ENCODE measurements at places on chromosomes 6 and 20.

GRCh38 chr6:107786709-107787588 is 37.2 kb downstream of the SCML4 start:
- no peak for DNase-seq

DNA sequence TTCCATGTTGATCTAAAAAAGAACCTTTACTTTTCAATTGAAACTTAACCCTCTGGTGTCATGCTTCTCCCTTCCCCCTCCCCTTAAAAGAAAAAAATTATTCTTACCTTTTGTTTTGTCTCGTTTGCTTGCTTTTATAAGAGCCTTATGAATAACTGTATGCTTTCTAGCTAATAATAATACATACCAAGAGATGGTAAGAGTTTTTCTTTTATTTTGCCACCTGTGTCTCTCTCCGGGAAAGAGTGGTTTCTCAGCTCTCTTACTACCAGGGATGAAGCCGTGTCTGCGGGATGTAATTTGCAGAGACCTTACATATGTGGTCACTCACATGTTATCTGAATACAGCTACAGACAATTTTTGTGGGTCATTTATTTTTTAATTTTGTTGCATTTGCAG is 7.7 kb downstream of the STX16 start:
- DNase-seq: no peak

GRCh38 chr20:58867211-58867610 is 14.7 kb downstream of the GNAS start:
- no peak for DNase-seq

- DNase-seq: no peak
Observed at GRCh38 chr6:141878686-141879085, 254.0 kb upstream of the GJE1 start.

- DNase-seq: no peak
Observed at GRCh38 chr6:43798688-43799444, 28.9 kb downstream of the VEGFA start.

DNA sequence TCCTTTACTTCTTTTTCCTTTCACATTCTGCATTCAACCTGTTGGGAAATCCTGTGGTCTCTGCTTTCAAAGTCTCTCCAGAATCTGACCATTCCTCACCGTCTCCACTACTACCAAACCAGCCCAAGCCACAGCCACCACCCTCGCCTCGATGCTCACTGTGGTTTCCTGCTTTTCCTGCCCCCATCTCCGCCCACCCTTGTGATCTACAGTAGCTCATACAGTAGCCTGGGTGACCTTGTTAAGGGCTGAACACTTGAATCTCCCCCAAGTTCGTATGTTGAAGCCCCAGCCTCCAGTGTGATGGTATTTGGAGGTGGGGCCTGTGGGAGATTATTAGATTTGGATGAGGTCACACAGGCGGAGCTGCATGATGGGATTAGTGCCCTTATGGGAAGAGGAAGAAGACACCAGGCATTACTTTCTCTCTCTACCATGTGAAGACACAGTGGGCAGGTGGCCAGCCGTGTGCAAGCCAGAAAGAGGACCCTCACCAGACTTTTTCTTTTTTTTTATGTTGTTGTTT is 189.0 kb upstream of the UST start:
- DNase-seq: no peak

- no peak for DNase-seq
Observed at GRCh38 chr6:143538374-143538773, 26.9 kb upstream of the FUCA2 start.

DNA sequence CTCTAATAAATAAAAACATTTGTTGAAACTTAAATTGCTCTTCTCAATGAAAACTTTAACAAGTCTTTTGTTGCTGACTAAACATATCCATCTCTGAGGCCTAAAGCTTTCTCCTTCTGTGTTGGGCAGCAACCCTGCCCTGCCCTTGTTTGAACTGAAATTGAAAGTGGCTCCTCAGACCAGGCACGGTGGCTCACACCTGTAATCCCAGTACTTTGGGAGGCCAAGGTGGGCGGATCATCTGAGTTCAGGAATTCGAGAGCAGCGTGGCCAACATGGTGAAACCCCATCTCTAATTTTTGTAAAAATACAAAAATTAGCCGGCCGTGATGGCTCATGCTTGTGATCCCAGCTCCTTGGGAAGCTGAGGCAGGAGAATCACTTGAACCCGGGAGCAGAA is 29.2 kb upstream of the GNRH2 start:
- DNase-seq: no peak

DNA sequence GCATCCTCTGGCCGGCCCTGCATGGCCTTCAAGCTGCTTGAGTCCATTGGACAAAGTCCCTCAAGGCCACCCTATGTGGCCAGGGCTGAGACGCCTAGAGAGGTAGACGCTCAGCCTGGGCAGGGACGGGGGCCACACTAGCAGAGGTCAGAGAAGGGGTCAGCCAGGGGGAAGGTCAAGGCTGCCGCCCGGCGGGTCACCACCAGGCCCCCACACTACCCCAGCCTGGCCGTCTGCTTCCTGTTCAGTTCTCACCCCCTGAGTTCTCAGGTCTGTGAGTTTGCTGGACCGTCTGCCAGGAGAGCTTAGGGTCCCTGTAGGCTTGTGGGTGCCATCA is 37.3 kb downstream of the NTSR1 start:
- DNase-seq: no peak

GRCh38 chr6:127100510-127101140 is 17.8 kb upstream of the RSPO3 start:
- no peak for DNase-seq

- DNase-seq: no peak
Observed at GRCh38 chr6:12173661-12174060, 116.5 kb upstream of the EDN1 start.

GRCh38 chr6:158815379-158815724 is 3.8 kb downstream of the EZR start:
- DNase-seq: no peak

DNA sequence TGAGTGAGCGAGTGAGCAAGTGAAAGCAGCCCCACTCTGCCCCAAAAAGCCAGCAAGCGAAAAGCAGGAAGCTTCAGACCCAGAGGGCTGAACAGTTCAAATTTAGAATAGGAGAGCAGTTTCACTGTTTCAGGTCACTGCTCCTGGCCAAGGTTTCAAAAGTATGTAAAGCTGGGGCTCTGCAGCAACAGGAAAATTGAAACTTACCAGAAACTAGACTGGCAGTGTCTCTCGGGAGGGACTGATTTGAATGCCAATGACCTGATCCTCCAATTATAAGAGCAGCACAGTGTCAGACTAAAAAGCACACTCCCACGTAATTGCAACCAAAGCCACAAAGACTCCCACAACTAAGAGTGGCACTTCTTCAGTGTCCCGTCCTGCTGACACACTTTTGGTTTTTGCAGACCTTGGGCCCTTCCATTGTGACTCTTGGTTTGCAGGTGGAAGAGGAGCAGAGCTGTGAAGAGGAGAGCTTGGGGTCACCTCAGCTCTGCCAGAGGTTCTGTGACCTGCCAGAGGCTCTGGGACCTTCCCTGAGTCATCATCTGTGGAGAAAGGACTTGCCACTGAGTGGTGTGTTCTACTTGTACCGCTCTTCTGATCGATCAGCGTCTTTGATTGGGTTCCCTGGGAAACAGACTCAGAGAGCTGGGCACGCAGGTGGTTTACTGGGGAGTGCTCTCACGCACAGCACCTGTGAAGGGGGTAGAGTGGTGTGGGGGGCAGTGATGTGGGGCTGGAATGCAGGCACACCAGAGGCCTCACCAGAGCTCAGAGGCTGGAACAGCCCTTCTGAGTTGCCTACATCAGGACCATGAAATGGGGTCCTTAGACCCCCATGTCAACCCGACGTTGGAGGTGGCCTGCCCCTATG is 52.7 kb upstream of the PTGIS start:
- DNase-seq: no peak

GRCh38 chr20:45967551-45968080 is 4.4 kb downstream of the ZNF335 start:
- DNase-seq: no peak

GRCh38 chr6:19297880-19298279 is 539.3 kb upstream of the ID4 start:
- no peak for DNase-seq

DNA sequence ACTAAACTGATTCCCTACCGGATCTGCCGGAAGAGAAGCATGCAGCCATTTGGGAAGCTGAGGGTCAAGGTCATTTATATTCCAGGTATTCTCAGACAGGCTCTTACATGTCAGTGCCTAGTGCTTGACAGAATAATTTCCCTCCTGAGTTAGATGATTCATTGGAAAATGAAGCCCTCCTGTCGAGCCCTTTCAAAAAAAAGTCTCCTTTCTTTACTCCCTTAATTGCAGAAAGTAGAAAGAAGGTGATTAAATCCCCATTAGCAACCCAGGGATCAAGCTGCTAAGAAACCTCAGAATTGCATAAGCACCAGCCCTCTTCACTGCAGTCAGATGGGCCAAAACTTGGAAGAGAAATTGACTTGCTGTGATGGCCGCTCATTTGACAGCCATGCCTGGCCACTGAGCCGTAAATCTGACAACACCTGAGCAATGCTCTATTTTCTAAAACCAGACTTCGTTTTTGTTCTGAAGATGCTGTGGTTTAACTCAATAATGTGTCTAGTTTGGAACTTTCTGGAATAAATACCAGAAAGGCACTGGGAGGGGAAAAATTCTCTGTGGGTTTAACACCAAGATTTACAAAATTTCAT is 61.0 kb upstream of the ARMH2 start:
- no peak for DNase-seq

DNA sequence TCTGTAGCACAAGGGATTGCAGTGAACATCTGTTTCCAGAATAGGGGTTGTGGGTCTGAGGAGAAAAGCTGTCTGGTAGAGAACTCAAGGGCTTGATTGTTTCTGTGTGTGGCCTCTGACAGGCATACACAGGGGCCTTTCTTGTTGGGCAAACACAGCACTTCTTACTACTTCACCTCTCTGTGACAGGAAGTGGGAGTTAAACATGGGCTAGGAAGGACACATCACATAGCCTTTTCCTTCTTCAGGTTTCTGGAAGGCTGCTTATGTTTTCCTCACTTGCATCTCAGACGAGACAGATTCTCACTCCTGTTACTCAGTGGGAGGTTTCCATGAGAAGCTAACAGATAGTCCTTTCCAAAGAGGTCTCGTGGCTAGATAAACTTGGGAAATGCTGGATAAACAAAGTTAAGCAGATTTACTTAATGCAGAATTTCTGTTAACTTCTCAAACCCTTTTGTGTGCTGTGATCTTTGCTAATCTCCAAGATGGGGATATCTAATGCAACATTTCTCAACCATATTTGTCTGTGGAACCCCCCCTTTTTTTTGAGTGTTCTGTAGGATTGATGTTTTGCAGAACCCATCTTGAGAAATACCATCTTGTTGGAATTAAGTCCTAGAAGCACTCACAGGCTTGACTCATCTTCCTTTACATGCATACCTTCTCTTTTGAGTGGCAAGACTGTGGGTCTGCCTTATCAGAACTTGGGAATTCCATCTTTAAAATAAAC is 41.9 kb upstream of the RNF8 start:
- no peak for DNase-seq

DNA sequence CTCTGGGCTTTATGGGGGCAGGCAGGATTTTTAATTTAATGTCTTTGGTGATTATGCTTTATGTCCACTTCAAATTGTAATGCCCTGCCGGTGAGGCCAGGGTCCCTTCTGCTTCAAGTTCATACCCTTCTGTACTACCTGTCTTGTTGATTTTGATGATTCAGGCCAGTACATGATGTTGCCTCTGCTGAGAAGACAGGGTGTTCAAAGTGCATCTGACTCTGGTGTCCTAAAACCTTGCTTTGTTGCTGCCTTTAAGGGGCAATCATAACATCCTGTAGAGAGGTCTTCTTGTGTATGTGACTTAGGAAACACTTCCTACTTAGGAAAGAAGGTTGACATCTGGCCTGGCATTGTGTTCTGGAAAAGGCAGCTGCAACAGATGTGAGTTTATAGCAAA is 113.2 kb downstream of the TMEM170B start:
- no peak for DNase-seq

GRCh38 chr6:125191916-125192609 is 38.5 kb downstream of the TPD52L1 start:
- peak; percentile 22 for DNase-seq

GRCh38 chr6:108644252-108644651 is 83.5 kb downstream of the FOXO3 start:
- DNase-seq: no peak

- DNase-seq: no peak
Observed at GRCh38 chr6:22764496-22764895, 195.1 kb downstream of the HDGFL1 start.

DNA sequence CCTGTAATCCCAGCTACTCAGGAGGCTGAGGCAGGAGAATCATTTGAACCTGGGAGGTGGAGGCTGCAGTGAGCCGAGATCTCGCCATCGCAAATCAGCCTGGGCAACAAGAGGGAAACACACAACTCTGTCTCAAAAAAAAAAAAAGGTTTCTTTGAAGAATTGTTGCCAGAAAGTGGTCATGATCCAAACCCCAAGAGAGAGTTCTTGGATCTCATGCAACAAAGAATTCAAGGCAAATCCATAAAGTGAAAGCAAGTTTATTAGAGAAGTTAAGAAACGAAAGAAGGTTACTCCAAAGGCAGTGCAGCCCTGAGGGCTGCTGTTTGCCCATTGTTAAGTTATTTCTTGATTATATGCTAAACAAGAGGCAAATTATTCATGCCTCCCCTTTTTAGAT is 14.5 kb upstream of the KIFC1 start:
- no peak for DNase-seq

GRCh38 chr6:167933290-167933689 is 64.2 kb upstream of the KIF25 start:
- DNase-seq: no peak

GRCh38 chr6:99287523-99287922 is 62.0 kb downstream of the FAXC start:
- no peak for DNase-seq

DNA sequence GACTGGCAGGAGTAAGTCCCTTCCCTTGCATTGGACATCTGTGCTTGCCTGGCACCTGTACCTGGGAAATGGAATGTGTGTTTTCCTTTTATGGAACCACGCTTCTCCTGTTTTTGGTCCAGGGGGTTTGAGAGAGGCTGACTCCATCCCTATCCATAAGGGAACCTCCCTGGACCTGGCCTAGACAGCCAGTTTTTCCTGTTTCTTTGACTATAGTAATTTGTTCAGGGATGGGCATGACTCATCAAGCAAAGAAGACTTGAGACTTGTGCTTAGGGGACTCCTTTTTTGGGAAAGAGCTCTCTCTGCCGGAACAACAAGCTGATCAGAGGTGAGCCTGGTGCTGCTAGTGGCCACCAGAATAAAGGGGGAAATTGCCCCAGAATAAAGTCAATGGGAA is 393.8 kb downstream of the CDH26 start:
- no peak for DNase-seq

GRCh38 chr20:20022498-20022897 is 5.3 kb downstream of the NAA20 start:
- DNase-seq: no peak

DNA sequence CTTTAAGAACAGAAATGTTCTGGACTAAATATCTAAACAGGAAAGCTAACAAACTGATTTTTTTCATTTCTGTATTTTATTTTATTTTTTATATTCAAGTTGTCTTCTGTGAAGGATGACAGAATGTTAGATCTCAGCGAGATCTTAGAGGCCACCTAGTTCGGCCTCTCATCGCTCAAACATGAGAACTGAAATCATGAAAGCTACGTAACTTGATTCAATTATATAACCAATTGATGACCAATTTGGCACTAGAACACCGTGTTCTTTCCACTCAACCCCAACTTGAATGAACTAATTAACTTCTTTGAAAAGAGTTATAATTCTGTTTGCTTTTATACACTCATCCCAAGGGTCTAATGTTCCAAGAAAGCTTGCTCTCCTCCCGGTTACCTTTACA is 24.6 kb upstream of the RNF217 start:
- DNase-seq: no peak

Data from T-helper 9 cell (primary cell).